ENCODE measurements at places on chromosomes 12 and 14. TPM values are rescaled to one million over a fixed set of nuclear protein-coding genes. Genes with fewer than 3 reads are reported as not detected.
A peak's percentile ranks its signal among the peaks of the same experiment; 100 is the strongest.

- no peak for DNase-seq
Measured at GRCh38 chr12:57134949-57135348, 6.7 kb downstream of the LRP1 start.

GRCh38 chr14:35944847-35945246, 118.7 kb downstream of the BRMS1L start:
- peak; percentile 52 for DNase-seq

DNA sequence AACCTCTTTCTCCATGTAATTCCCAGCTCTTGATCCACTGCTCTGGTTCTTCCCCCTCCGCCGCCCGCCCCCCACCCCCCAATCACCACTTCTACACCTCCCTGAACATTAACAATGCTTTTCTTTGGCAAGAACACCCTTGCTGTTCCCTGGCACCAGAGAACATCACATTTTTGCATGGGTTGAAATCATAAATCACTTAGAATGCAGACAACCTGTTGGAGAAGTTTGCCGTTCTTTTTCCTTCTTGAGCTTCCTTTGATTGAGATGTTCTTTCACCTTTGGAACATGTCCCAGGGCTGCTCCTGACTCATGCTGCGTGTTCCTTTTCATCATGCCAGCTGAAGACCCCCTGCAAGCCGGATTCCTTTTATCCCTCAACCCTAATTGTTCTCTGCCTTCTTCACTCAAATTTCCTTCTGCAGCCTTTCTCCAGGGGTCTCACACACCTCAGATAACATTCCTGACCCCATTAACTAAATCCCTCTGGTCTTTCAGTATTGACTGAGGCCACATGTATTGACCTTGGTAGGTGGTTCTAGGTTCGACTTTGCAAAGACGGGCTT, 294.1 kb upstream of the TMPO start:
- no peak for DNase-seq

DNA sequence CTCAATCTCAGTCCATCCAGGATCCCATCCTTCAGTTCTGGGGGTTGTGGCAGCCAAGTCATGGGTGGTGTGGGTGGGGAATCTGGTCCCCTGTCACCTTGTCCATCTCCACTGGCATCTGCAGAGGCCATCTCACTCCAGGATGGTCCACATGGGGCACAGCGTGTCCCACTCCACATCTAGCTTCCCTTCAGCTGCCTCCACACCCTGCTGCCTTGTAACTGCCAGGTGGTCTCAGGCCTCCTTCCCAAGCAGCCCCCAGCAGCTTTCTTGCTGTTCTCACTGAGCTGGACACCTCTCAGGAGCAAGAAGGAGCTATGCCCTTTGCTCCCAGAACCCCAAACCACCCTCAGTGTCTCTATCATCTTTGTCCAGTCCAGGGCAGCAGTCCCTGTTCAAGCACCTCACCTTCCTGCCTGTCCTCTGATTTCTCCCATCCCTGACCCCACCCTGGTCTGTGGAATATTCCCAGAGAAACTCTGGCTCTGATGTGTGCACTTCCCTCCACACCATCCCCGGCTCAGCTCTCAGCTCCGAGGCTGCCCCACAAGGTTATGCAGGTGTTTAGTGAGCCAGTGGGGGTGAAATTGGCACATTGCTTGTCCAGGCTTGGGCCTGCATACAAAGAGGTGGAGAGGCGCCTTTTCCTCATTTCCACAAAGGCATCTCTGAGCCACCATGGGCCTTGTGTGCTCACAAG, 13.7 kb upstream of the DYNC1H1 start:
- DNase-seq, result no peak

GRCh38 chr14:34872822-34873588, 2.2 kb downstream of the BAZ1A start:
- DNase-seq, result no peak

GRCh38 chr14:97709552-97709951, 912.4 kb downstream of the VRK1 start:
- DNase-seq, result peak; percentile 82

DNA sequence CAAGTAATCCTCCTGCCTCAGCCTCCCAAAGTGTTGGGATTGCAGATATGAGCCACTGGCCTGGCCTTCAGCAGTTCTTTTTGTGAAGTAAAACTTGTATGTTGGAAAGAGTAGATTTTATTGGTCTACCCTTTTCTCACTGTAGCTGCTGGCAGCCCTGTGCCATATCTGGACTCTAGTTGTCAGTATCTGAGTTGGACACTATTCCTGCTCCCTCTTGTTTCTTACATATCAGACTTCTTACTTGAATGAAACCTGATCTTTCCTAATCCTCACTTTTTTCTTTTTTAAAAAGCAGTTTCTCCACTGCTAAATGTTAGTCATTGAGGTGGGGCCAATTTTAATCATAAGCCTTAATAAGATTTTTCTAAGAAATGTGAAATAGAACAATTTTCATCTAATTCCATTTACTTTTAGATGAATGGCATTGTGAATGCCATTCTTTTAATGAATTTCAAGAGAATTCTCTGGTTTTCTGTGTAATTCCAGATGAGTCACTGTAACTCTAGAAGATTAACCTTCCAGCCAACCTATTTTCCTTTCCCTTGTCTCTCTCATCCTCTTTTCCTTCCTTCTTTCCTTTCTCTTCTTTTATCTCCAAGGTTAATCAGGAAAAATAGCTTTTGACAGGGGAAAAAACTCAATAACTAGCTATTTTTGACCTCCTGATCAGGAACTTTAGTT, 88.7 kb downstream of the APAF1 start:
- no peak for DNase-seq

GRCh38 chr14:98886982-98887381, 385.0 kb downstream of the BCL11B start:
- no peak for DNase-seq

GRCh38 chr12:40032433-40033241, 73.2 kb downstream of the SLC2A13 start:
- no peak for DNase-seq

GRCh38 chr12:56151672-56152131, 685 bp upstream of the MYL6B start:
- peak; percentile 84 for DNase-seq

- DNase-seq, result no peak
Measured at GRCh38 chr12:98856897-98857540, 211.9 kb downstream of the APAF1 start.

DNA sequence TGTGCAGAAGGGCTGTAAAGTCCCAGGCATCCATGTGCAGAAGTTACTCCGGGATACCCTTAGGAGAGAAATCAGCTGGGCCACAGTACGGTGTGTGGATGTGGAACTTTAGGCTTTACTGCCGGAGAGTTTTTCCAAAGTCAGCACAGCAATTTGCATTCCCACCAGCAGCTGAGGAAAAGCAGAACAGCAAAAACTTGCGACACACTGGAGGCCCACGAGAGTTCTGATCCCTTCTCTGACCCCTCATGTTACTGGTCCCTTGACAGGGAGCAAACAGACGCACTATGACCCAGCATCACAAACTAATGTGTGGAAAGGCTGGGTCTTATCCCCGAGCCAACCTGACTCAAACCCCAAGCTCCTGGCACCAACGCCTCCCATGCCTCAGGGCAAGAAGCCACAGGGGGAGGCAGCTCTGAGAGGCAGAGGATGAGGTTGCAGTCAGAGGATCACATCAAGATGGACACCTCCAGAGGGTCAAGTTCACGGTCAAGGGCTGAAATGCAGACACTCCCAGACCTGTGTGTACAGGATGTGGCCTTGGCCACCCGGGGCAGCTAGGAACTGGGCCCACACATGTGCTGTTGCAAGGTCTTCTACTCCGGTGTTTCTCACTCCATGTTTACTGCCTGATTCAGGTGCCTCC, 38.6 kb downstream of the CCDC88C start:
- no peak for DNase-seq

MSI1 gene
- total RNA-seq, result 0.07 TPM

GRIP1 gene
- 1.9 TPM for total RNA-seq

APOLD1 gene
- total RNA-seq, result 13.5 TPM

RACGAP1 gene
- total RNA-seq, result 198 TPM

RNASE7 gene
- not detected for total RNA-seq

SRSF5 gene
- total RNA-seq, result 335 TPM

OTX2 gene
- not detected for total RNA-seq

KRT73 gene
- not detected for total RNA-seq

Data from activated CD8-positive, alpha-beta memory T cell treated with anti-CD3 and anti-CD28 coated beads, Interleukin-2, amount 10 ng/mL, durations not matched to agents 7 days and 5 days (primary cell).